Hematopoietic multipotent progenitor cell treated with erythropoietin and hydrocortisone succinate and interleukin-3 and kit ligand, for 15 days (in vitro differentiated cells): ENCODE measurements at places on chromosomes 3 and 15.

DNA sequence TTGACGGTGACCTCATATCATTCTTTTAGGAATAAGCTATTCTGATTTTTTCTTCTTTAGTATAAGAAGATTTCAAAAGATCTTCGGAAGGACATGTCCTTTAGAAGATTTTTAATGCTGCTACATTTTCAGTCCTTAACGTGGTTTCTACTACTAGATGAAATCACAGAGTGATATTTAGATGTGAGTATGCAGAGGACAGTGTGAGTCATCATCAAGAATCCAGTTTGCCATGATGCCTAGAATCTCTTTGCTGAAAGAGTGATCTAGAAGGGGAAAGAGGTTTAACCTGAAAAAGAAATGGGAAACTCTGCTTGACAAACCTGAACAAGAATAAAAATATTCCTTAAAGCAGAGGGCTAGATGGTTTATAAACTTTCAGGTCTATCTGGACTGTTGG is 43.2 kb downstream of the SLC7A14 start:
- DNase-seq, result no peak

DNA sequence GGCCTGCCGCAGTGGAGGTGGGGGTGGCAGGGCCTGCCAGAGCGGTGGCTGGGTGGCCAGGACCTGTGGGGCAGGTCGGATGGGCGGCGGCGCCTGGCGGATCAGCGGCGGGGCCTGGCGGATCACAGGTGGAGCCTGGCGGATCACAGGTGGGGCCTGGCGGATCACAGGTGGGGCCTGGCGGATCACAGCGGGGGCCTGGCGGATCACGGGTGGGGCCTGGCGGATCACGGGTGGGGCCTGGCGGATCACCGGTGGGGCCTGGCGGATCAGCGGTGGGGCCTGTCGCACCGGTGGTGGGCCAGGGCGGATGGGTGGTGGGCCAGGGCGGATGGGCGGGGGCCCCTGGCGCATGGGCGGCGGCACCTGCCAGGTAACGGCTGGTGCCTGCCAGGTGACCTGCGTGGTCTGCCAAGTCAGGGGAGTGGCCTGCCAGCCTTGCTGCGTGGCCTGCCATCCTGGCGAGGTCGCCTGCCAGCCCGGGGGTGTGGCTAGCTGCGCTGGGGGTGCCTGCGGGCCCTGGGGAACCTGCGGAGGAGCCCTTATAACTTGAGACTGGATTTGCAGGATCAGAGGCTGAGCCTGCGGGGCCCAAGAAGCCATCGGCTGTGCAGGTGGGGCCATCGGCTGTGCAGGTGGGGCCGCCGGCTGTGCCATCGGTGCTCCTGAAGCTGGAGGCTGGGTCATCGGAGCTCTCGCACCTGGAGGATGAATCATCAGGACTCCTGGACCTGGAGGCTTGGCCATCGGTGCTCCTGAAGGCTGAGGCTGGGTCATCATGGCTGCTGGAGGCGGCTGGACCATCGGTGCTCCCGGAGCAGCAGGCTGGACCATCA is 1.3 kb downstream of the MAGEL2 start:
- no peak for DNase-seq

GRCh38 chr3:11616551-11616950 is 27.2 kb downstream of the VGLL4 start:
- DNase-seq, result no peak

- no peak for DNase-seq
Measured at GRCh38 chr3:49019941-49020329, 1.6 kb upstream of the DALRD3 start.

DNA sequence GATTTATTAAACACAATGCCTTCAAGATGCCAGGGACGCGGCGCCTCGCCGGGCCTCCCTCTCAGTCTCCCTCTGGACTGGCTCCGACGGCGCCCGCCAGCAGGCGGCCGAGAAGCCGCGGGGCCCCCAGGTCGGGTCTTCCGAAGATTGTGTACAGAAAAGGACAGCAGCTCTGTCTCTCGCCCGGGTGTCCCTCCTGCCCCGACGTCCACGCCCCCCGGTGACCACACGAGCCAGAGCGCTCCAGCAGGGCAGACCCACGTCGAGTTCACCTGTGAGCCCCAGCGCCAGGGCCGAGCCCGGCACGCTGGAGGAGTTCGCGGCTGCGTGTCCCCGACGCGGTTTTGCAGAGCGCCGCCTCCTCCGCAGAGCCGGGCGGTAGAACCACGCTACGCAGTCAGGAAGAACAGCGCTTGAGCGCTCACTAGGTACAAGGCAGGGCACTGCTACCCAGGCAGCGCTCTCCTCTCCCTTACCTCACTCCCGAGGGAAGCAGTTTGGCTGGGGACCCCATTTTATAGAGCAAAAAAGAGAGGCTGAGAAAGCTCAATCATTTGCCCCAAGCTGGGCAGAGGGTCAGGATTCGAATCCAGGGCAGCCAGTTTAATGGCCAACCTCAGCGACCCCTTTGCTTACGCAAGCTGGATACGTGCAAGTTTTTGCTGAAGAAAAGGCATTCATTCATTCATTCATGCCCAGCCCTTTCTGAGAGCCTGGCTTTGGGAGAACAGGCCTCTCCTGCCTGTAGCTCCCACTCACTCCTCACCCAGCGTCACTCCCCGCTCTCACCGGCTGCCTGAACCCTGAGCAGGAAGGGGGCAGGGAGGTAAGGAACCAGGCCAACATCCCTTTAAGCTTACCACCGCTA is 3.0 kb upstream of the TLE3 start:
- peak; percentile 69 for DNase-seq

DNA sequence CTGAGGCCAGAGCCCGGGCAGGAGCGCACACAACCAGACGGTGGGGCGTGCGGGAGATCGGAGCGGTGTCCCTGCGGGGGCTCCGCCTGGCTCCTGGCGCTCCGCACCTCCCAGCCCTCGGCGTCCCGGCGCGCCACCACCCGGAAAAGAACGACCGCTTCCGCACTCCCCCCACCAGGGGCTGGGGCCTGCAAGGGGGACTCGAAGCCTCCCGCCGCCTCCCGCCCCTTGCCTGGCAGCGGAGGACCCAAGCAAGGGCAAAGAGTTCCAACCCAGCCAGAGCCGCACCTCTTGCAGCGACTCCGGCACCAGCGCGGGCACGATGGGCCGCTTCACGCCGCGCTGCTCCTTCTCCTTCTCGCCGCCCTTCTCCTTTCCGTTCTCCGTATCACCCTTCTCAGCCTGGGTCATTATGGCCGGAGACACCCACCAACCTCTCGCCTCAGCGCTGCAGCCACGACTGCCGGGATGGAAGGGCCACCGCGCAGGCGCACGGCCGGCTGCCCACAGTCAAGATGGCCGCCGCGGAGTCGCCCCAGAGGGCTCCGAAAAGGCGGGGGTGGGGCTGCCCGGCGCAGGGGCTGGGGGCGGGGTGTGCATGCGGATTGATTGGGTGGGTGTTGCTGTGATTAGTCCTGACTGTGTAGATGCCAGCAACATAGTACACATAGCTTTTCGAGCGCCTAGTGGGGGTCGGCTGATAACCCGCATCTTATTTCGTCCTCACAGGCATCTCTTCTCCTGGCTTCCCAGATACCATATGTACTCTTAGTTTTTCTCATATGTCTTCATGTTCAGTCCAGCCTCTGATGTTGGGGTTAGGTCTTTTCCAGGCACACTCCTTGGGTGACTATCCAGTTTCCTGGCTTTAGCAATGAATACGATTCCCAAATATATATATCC is at the start of gene ACTR8:
Gene ACTR8 (minus strand): TSS at position 462 of the 903 bp plus-strand sequence. CDS start 51 bp downstream, at position 411.
- DNase-seq, result peak; percentile 73

DNA sequence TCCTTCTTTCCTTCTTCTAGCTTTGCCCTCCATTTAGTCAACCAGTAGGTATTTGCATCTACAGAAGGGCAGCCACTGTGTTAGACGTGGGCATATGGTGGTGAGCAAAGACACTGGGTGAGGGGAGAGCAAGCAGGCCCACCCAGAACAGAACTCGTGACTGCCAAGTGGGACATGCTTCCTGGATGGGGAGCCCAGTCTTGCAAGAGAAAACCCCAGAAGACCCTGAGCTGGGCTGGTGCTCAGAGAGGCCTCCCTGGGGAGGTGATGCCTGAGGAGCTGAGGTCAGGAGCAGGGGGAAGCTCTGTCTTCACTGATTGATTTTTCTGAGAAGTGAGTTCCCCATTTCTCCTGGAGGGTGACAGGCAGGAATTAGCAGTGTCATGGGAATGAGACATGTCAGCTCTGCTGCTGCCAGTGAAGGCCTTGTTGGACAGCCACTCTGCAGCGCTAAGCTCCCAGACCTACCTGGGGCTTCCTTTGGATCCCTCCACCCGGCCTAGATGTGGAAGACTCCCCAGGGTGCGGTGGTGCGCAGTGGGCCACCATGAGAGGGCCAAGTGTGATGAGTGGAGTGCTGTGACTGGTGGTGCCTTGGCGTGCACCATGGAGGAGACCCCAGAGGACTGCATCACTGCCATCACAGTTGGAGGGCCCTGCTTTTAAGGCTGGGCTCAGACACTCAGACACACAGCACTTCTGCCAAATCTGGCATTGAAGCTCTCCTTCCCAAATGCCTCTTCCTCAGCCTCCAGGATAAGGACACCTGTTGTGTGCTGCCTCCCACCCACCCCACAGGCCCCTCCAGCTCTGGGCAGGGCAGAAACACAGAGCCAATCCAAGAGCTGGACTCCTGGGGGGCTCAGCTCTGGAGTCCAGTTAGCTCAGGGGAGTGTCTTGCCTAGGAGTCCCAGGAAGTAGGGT is 40.0 kb upstream of the TOPBP1 start:
- DNase-seq, result no peak

DNA sequence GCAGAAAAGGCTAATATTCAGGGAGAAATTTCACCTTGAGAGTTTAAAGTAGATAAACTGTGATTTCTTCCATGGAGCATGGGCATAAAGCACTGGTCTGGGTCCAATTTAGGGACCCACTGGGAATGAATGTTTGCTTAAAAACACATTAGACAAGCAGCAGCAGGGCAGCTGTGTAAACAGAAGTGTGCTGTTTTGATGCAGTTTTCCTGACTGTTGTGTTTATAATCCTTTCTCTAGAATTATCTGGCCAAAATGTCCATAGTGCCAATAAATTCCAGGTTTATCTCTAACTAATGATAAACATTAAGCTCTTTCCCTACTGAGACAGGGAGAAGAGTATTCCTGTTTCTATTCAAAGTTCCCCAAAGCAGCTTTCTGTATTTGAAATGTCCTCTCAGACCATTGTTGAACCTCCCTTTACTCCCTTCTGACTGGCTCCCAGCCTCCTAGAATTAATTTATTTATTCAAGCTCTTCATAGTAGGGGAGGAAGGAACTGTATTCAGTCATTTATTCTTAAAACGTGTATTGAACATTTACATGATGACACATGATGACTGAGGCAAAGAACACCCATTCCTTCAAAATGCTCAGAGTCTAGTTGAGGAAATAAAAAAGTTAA is 7.0 kb upstream of the TM4SF18 start:
- DNase-seq, result no peak

- peak; percentile 12 for DNase-seq
Measured at GRCh38 chr15:68228971-68229385, 550 bp downstream of the CLN6 start.

DNA sequence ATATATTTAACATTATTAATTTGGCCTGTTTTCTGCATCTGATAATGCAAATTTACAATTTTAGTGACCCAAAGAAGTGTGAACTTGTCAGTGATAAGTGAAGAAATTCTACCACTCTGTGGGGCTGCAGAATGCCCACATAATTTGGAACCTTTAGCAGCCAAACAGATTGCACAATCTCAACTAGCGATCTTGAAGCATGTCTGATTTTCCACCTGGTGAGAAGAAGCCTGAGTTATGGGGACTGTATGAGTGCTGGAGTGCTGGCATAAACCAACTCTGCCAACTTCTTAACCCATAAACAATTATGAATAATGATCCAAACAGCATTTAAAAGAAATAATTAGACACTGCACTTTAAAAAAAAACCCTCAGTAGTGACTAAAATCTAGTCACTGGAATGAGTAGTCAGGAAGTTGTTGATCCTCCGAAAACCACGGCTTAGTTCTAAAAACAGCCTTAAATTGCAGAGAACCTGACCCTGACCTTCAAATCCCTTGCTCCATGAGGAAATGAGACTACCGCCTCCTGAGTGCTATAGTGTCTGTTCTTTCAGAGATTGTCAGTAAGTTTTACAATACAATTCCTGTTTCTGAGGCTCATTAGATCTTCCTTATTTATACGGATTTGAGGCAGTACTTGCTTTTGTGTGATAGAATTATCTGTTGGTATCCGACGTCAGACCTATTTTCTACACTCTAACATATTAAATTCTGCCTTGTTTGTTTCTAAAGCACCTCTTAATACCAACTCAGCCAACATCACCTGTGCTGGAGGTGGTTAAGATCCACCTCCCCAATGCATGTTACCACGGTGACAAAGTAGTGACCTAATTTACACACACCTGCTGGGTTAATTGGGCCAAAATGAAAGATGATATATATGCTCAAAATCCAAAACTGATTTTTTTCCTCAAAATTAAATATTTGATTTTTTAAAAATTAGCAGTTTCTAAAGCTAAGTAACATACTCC is 267.7 kb downstream of the ZBTB20 start:
- DNase-seq, result no peak

- DNase-seq, result no peak
Measured at GRCh38 chr3:38283810-38284755, 2.0 kb downstream of the SLC22A14 start.

GRCh38 chr3:51891242-51892039 is 11.7 kb downstream of the IQCF1 start:
- DNase-seq, result no peak

GRCh38 chr3:147215660-147216059 is 190.7 kb downstream of the ZIC4 start:
- DNase-seq, result no peak

- no peak for DNase-seq
Measured at GRCh38 chr3:65560133-65560532, 478.6 kb downstream of the MAGI1 start.

- no peak for DNase-seq
Measured at GRCh38 chr3:188362405-188362831, 208.5 kb downstream of the LPP start.

DNA sequence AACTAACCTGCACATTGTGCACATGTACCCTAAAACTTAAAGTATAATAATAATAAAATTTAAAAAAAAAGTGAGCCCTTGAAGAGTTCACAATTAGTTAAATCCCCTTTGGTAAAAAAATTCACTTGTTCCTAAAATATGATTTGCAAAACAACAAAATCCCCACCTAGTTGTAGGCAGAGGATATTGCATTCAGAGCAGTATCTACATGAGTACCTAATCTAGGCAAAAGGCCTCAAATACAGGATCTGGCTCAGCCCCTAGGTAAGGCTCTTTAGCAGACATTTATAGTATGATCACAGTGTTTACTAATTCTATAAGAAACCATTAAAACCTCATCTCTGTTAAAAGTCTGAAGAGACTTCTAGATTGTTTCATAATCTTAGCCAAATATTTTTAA is 89.3 kb upstream of the CCDC80 start:
- DNase-seq, result no peak

- no peak for DNase-seq
Measured at GRCh38 chr3:43206632-43207031, 79.7 kb upstream of the SNRK start.

GRCh38 chr3:111547631-111548030 is 5.6 kb downstream of the CD96 start:
- no peak for DNase-seq

GRCh38 chr3:71636482-71636881 is 53.0 kb upstream of the FOXP1 start:
- DNase-seq, result no peak
